ENCODE measurements at places on chromosomes 6 and 20.

- no peak for DNase-seq
Measured at GRCh38 chr20:48139262-48140041, 354.2 kb upstream of the SULF2 start.

DNA sequence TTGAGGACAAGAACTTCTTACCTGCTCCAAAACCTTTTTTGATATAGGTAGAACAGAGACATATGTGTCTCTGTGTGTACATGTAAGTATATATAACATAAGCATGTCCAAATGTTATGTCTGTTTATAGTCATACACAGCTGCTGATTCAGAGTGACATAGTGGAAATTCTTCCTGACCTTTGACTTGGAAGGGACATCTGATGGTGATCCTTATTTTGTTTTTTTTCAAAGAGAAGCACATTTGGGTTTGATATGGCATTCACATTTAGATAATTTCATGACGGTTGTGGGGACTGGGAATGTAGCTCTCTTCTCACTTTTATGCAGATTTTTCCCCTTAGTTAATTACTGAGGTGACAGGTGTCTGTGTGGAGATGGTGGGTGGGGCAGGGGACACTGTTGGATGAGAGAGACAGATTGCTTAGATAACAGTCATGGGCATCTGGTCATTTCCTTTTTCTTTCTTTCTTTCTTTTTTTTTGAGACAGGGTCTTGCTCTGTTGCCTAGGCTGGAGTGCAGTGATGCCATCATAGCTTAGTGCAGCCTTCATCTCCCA is 39.0 kb downstream of the FARS2 start:
- DNase-seq: no peak

GRCh38 chr6:128339635-128340450 is 180.6 kb downstream of the PTPRK start:
- DNase-seq: no peak

- no peak for DNase-seq
Measured at GRCh38 chr6:1538369-1538768, 71.3 kb upstream of the FOXC1 start.

GRCh38 chr6:145153495-145153894 is 581.8 kb downstream of the EPM2A start:
- DNase-seq: no peak

DNA sequence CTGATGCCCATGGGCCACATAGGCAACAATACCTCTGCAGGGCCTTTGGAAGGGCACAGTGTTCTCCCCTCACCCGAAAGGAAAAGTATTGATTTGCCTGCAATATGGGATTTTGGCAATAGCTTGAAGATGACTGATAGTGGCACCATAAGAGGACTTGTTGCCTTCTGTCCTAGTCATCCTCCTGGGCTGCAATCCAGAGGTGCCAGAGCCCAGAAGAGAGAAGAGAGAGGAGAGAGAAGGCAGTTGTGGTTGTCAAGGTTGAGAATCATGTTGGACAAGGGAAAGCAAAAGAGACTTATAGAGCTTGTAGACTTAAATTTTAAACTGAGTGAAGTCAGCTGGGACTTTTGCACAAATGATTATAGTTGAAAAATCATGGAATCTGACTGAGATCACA is 14.6 kb downstream of the HDGFL1 start:
- no peak for DNase-seq

DNA sequence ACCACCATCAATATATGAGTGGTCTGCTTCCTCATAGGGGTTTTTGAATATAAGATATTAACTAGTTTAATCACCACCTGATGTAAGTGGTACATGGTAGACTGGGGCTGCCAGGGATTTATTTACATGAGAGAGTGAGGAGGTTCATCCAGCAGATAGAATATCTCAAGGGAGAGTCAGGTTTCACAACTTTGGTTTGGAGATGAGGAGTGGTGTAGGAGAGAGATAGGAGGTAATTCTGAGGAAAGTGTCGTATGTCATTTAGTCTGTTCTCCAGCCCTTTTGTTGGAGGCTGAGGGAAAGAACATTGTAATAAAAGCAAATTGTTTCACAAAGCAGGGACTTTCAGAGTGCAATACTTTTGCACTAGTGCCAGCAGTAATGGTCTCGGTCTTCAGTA is 16.8 kb downstream of the L3MBTL3 start:
- DNase-seq: no peak

DNA sequence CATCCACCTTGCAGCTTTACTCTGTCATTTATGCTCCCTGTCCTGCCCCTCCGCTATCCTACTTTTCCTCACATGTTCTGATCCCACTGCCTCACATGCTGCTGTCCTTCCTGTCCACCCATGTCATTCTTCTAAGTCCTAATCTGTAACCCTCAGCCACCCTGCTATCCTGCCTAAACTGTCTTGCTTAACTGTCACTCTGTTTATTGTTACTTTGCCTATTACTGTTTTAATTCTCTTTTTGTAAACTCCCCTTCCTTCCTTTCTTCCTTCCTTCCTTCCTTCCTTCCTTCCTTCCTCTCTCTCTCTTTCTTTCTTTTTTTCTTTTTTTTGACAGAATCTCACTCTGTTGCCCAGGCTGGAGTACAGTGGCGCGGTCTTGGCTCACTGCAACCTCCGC is 1.4 kb downstream of the CUL9 start:
- no peak for DNase-seq

DNA sequence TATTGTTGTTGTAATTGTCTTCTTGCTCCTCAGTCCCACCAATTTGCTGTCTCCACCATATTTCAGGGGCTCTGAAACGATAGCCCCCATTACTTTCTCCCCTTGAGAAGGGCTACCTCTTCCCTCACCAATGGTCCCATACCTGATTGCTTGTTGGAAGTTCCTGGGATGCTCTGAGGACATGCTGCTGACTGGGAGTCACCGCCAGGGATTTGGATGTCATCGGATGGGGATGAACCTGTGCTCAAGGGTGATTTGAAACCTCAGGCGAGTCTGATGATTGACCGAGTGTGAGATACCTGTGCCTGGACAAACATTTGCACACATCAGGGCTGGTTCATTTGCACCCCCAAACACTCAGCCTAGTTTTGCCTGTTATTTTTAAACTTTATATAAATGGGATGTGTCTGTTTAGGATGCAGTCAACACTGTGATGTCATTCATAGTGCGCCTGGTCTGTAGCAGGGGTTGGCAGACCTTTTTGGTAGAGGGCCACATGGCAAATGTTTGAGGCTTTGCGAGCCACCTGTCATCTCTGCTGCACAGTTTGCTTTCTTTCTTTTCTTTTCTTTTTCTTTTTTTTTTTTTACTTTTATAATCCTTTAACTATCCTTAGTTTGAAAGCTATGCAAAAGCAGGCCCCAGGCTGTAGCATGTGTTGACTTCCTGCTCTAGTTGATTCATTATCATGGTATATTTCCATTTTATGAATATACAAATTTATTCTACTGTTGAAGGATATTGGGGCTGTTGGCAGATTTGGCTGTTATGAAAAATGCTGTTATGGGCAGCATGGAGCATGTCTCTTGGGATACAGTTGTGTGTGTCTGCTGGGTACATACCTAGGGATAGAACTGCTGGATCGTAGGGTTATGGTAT is 118.5 kb upstream of the PHACTR3 start:
- no peak for DNase-seq

GRCh38 chr20:2221921-2222320 is 73.9 kb upstream of the TGM3 start:
- no peak for DNase-seq

GRCh38 chr6:13248584-13248985 is 79.8 kb downstream of the TBC1D7 start:
- no peak for DNase-seq

DNA sequence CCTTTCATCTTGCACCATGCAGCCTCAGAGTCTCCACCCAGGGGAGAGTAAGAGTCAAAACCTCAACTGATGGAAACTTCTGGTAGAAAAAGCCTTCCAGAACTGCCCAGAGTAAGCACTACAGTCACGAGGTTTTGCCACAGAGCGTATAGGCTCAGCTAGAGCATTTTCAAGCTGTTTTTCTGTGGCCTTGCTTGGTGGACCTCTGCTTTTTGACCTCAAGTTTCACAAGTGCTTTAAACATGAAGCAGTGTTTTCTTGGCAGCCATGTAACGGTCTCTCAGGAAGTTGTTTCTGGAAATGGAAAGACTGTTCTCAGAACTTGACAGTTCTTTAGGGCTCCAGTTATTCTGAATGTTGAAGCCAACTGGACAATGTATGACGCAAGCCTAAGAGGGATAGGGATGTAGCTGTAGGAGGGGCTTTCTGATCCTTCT is 146.5 kb downstream of the ZDHHC14 start:
- DNase-seq: no peak

DNA sequence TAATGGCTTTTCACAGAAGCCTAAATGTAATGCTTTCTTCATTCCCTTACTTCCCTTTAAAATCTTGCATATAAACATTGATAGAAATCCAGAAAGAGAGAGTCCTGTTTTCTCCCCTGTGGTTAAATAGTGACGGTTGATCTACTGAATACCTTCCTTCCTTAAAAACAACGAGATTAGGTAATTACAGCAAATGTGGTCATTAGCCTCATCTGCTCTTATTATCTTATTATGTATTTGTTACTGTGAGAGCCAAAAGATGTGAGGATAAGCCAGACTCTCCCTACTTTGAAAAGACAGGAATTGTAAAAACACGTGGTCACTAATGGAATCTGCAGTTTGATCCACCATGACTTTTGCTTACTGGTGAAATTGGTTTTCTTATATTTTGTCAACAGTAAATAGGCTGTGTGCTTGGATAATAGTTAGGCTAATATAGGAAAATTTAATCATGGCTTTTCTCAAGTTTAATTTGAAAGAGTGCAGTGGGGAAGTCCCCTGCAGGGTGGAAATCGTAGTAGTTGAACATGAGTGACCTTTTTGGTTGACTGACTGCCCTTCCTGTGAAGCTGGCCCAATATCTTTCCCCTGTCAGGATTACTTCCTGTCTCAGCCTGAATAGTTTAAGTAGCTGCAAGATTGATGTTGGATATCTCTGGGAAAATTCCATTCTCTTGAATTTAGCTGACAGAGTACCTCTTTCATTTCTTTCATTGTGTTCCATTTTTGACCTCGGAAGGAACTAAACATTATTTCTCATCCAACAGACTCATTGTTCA is 62.8 kb downstream of the JARID2 start:
- DNase-seq: no peak

GRCh38 chr6:17219098-17219497 is 62.1 kb upstream of the RBM24 start:
- no peak for DNase-seq

- no peak for DNase-seq
Measured at GRCh38 chr6:32128751-32129296, 778 bp upstream of the ATF6B start.

- DNase-seq: no peak
Measured at GRCh38 chr6:144319211-144319610, 34.1 kb downstream of the UTRN start.

GRCh38 chr20:1876975-1877608 is 18.1 kb upstream of the SIRPA start:
- no peak for DNase-seq

DNA sequence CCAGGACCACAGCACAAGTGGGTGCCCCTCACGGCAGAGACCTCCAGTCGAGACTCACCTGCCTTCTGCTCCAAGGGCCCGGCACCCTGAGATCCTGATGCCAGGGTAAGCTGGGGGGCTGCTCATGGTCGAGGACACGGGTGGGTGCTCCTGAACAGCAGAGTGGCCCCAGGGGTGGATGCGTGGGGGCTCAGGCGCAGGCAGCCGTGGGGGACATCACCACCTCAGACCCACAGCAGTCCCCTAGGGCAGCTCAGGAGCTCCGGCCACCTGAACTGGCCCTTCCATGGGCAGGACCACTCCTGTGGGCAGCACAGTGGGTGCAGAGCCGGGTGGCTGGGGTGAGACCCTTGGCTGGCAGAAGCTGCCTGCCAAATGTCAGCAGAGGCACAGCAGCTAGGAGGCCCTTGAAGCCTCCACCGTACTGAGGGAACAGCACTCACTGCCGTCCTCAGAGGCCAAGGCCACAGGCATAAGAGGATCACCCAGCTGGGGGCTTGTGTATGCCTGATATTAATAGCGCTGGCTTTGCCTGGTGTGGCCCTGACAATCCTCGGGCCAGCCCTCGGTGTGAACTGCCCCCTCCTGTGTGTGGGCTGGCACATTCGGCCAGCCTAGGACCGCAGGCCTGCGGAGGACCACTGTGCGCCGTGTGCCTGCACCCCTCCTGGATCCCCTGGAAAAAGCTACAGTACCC is 5.4 kb downstream of the UCKL1 start:
- DNase-seq: no peak

DNA sequence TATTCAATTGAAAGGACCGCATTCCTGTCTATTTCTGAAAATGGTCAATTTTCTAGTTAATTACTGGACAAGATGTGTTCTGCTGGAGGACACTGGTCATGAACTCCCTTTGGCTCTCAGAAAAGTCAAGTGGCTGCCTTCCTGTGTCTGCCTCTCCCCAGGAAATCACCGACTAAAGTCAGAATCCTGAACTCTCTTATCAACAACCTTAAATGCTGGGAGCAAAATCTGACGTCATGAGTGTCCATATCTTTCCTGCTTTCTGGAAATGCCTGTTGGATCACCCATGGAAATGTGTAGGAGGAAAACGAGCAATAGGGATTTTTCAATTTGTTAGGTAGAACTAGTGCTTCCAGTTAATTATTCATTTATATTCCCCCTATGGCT is 53.5 kb upstream of the PLCB1 start:
- no peak for DNase-seq

GRCh38 chr6:6931071-6932025 is 176.4 kb upstream of the RREB1 start:
- no peak for DNase-seq

- no peak for DNase-seq
Measured at GRCh38 chr6:81814370-81815076, 62.0 kb upstream of the TENT5A start.

DNA sequence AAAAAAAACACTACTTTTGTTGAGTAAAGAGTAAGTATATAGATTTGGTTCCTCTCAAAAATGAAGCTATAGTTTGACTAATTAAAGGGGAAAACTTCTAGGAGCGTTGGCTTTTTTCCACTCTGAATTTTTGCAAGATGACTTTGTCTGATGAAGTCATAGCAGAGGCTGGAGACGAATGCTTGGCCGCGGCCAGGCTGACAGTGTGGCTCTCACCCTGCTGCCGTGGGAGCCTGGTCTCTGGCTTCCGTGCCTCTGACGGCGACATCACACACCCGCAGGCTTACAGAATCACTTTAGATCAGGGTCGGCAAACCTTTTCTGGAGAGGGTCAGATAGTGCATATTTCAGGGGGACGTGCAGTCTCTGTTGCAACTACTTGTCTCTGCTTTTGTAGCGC is 145.0 kb downstream of the PHACTR3 start:
- DNase-seq: no peak
